ENCODE measurements at places on chromosomes 4 and X.

- no peak for DNase-seq
Observed at GRCh38 chr4:147096667-147097604, 151.3 kb upstream of the TTC29 start.

GRCh38 chrX:152450076-152450475 is 1.0 kb downstream of the GABRA3 start:
- DNase-seq = no peak

DNA sequence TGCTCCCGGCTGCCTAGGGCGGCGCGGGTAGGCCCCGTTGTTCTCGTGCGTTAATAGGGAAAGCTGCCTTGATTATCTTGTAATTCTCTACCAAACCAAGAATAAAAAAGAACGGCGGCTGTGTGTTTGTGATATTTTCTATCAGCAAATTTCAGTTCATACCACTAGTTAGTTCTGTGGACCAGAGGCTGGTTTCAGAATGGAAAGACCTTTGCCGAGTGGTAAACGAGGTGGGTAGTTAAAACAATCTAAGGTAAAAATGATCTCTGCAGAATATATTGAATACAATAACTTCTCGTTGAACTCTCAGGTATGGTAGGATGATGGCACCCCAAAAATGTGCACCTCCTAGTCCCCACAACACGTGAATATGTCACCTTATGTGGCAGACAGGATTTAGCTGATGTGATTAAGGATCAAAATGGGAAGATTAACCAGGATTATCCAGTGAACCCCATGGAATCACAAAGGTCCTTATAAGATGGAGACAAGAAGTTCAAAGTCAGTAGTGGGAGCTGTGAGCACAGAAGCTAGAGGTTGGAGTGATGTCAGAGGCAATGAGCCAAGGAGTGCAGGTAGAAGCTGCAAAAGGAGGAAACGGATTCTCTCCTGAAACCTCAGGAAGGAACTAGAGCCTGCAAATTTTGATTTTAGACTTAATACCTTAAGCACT is 574 bp upstream of the CFAP97 start:
- DNase-seq = no peak

- DNase-seq = no peak
Observed at GRCh38 chrX:40084471-40085101, 13.2 kb downstream of the BCOR start.

GRCh38 chrX:31606771-31607170 is 534.9 kb upstream of the FTHL17 start:
- no peak for DNase-seq

DNA sequence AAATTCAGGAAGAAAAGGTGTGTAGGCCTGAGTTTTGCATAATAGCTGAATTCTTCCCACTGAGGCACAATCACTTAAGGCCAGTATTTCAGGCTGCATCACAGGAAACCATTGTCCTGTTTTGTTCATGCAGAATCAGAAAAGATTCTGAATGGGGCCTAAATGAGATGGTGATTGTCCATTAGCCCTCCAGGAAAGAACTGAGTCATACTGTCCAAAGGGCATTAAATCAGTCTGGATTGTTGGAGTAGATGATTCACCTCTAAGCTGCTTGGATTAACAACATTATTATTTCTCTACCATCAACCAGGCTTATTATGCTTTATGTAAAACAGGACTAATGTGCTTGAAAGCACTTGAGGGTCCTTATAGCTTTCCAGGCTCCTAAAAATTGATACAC is 36.2 kb downstream of the CT47B1 start:
- DNase-seq = no peak

DNA sequence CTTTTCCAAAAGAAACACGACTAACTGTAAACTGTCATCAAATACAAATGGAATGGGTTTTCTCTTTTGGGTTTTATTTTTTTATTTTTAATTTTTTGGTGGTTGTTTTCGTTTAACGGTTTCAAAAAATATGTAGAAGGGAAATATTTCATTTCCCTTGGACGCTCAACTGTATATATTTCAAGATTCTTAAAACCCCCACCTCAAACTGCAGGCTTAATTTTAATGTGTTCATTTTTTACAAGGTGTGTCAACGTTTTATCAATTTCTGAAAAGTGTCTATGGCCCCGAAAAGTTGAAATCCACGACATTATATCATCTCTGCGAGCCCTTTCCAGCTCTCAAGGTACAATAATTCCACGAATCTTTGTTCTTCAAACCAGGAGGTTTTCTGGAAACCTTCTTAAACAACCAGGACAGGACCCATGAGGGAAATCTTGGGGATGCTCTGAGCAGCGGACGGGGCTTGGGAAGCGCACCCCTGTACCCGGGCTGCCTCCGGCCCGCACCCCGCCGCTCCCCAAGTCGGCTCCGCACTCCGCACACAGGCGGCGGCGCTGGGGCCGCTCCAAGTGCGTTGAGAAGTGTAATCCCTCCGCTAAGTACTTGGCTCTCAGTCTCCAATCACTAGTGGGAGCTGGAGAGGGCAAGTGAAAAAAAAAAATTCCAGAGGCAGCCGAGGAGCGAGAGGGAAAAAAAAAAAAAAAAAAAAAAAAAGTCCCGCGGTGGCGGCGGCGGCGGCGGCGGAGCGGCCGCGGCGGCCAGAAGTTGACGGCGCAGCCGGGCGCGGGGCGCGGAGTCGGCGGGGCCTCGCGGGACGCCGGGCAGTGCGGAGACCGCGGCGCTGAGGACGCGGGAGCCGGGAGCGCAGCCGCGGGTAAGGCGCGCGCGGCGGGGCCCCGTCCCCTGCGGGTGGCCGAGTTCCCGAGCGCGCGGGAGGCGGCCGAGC is at the start of gene BMPR1B:
BMPR1B (plus strand) TSS at position 764 of the 949 bp plus-strand sequence. CDS start 346,470 bp downstream, outside the sequence.
- DNase-seq = no peak

- DNase-seq = no peak
Observed at GRCh38 chr4:794900-795725, 30.8 kb downstream of the CPLX1 start.

DNA sequence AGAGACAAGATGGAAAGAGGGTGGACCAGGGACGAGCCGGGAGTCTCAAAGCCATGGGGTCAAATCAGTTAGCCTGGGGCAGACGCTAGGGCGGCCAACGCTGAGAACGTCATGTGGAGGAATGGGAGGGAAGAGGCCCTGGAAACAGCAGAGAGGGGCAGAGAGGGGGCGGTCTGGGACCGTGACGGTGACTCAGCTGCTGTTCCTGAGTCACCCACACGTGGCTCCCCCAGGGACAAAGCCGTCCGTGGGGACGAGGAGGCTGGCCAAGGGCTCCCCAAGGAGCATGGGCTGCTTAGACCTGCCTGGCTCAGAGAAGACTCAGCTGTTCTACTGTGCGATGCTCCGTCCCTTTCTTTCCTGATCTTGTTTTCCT is 108.4 kb upstream of the LRPAP1 start:
- DNase-seq = no peak

DNA sequence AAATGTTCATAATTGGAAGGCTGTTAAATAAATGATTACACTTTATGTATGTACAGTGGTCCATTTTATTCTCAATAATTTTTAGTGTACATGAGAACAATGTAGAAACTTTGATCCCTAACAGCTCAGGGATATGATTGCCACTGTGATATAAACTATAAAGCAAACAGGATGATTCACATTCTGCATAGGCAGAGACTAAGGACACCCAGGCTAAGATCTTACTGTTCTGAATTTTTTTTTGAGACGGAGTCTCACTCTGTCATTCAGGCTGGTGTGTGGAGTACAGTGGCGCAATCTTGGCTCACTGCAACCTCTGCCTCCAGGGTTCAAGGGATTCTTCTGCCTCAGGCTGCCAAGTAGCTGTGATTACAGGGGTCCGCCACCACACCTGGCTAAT is 186.6 kb downstream of the PDGFC start:
- no peak for DNase-seq

- DNase-seq = no peak
Observed at GRCh38 chrX:915427-916229, 285.0 kb downstream of the SHOX start.

DNA sequence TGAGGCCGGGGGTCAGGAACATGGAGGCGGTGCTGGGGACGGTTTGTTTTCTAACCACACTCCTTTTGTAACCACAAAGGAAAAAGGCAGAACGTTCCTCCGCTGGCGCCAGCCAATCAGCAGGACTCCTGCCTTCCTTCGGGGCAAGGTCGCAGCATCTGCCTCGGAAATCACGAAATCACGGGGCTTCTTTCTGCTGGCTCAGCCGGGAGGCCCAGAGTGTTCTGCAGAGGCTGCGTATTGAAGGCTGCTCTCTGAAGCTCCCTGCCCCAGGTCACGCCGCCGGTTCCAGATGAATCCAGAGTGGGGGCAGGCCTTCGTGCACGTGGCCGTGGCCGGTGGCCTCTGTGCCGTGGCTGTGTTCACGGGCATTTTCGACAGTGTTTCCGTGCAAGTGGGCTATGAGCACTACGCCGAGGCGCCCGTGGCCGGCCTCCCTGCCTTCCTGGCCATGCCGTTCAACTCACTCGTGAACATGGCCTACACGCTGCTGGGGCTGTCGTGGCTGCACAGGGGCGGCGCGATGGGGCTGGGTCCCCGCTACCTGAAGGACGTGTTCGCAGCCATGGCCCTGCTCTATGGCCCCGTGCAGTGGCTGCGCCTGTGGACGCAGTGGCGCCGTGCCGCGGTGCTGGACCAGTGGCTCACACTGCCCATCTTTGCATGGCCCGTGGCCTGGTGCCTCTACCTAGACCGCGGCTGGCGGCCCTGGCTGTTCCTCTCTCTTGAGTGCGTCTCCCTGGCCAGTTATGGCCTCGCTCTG is 9.4 kb downstream of the TMEM187 start:
- no peak for DNase-seq

DNA sequence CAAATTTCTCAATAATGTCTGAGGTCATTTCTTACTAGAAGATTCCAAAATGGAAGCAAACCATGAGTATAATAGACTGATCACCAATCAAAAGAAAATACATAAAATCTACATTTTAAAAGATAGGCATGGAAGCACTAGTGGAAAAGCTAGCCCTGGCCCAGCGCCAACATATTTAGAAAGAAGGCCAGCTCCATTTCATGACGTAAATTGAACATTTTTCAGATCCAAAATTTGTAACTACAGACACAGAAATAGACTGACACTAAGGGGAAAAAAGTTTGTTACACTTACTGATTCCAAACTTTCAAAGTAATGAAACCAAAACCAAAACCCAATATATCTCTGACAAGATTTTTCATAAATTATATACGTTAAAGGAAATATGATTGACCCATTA is 117.7 kb downstream of the ADAMTS3 start:
- DNase-seq = no peak

DNA sequence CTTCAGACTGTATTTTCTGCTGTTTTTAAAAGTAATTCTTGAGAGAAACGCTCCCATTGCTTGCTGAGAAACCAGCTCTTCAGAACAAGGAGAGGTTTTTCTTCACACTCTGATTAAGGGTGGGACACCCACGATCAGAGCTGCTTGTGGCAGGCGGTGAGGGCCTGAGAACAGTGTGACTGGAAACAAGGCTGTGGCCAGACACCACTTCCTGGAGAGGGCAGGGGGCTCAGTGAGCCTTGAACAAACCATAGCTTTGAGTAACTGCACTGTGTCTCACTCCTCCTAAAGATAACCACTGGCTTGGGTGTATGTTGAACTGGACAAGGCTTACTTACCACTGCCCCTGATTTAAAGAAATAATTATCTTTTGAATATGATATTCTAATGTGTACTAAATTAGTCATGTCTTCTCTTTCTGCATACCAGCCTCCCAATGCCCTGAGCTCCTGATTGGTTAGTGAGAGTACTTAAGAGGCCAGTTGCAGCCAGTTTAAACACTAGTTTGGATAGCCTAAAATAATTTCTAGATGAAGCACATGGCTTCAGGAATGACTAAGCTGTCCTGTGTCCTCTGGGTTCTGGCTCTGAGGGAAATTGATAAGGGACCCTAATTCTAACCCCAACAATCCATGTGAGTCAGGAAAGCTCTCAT is 3.7 kb upstream of the GPR82 start:
- peak; percentile 54 for DNase-seq

DNA sequence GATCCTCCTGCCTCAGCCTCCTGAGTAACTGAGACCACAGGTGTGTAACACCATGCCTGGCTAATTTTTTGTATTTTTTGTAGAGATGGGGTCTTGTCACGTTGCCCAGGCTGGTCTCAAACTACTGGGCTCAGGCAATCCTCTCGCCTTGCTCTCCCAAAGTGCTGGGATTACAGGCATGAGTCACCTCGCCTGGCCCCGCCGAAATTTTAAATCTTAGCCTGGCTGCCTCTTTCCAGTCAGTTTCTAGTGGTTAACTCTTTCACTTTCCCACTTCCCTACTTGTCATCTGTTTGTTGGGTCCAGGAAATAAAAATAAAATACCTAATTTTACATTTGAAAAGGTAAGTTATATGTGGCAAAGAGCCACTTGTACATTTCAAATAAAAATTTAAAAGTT is 62.4 kb downstream of the TMEM165 start:
- no peak for DNase-seq

DNA sequence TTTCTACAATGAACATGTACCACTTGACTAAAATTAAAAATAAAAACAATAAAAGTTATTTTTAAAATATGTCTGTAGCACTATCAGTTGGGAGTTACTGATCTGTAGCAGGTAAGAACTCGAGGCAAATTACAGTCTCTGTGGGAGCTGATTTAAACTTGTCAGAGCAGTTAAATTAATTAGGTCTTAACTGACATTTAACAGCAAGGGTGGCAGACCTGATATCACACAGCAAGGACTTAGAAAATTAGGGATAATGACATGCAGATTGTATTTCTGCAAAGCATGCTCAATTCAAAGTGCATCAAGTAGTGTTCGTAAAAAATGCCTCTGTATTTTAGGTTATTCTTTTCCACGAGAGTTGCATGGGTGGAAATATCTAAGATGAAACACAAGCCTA is 208.9 kb downstream of the SPATA18 start:
- DNase-seq = no peak

GRCh38 chrX:1400049-1400448 is 8.1 kb upstream of the SLC25A6 start:
- no peak for DNase-seq

GRCh38 chrX:24333371-24333770 is 19.5 kb upstream of the SUPT20HL2 start:
- no peak for DNase-seq

GRCh38 chr4:89482251-89482650 is 174.7 kb upstream of the GPRIN3 start:
- DNase-seq = no peak

GRCh38 chr4:123937581-123937980 is 541.0 kb downstream of the SPRY1 start:
- DNase-seq = no peak

DNA sequence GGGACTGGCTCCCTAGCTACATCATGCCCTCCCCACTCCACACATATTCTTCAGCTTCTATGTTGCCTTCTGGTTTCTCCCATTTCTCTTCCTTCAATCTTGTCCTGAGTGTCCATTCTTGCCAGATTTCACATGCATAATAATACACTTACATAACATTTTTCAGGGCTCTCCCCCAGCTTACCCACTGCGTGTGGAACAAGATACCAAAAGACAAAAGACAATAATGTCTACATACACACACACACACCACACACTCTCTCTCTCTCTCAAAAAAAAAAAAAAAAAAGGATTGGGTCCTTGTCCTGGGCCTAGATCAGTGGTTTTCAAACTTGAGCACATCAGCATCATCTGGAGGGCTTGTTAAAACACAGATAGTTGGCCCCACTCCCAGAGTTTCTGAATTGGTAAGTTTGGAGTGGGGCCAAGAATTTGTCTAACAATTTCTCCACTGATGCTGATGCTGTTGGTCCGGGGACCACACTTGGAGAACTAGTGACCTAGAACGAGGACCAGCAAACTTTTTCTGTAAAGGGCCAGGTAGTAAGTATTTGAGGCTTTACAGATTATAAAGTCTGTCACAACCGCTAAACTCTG is 6.5 kb upstream of the SMARCA1 start:
- no peak for DNase-seq

Measured in central memory CD8-positive, alpha-beta T cell (primary cell).